Stimulated activated CD4-positive, alpha-beta T cell treated with anti-CD3 and anti-CD28 coated beads, Interleukin-15, amount 100 ng/mL, for 48 hours (primary cell): ENCODE measurements at places on chromosomes 2 and 18.

DNA sequence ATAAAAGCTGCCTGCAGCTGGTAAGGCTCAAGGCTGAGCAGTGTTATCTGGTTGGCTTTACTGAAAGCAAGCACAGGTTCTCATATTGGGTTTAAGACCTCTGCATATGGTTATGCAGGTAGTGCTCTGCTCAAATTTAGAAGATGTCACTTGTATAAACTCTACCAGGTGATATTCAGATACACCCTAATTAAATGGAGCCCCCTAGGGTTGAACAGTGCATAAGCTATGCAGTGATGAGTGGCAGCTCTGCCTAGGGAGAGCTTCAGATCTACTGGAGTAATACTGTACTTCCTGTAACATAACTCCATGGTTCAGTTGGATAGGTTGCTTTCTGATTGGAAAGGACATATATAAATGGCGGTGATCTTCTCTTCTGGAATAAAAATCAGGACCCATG, 222.7 kb downstream of the CYRIA start:
- DNase-seq: no peak

- DNase-seq: no peak
These were observed 98.6 kb upstream of the FANCL start for GRCh38 chr2:58339548-58340243.

GRCh38 chr2:71798266-71799012, 345.1 kb downstream of the DYSF start:
- no peak for DNase-seq

GRCh38 chr2:100818003-100818605, 1.8 kb upstream of the NPAS2 start:
- no peak for DNase-seq

DNA sequence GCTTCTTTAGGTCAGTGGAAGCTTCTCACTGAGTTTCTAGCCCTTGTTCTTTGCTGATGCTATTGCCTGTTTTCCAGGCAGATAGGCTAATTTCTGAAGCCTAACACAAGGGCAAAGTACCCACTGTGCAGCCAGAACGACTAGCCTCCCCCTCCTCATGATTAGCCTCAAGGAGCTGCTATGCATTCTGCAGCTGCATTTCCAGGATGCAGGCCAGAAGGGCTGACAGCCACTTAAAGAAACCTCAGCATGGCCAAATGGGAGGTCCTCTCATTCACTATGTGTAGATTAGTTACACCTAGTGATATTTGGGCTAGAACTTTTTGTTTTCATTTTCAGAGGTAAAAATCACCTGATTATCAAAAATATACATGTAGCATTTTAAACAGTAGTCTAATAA, 216.0 kb downstream of the RAD51AP2 start:
- DNase-seq: no peak

GRCh38 chr2:74540291-74540690, 10.6 kb downstream of the HTRA2 start:
- no peak for DNase-seq

DNA sequence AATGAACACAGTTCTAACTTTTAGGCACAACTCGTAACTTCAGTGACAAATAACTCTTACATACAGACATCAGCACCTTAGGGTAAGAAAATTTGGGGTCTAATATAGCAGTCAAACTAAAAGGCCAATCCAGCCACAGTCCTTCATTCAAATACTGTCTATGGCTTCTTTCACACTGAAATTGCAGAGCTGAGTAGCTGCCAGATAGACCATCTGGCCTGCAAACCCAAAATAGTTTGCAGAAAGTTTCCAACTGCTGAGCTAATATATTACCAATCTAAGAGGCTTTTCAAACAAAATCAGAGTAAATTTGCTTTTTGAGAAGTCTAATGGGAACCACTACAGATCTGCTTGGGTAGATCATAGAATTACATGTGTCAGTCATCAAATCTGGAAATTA, 183.4 kb downstream of the GALR1 start:
- DNase-seq: no peak

DNA sequence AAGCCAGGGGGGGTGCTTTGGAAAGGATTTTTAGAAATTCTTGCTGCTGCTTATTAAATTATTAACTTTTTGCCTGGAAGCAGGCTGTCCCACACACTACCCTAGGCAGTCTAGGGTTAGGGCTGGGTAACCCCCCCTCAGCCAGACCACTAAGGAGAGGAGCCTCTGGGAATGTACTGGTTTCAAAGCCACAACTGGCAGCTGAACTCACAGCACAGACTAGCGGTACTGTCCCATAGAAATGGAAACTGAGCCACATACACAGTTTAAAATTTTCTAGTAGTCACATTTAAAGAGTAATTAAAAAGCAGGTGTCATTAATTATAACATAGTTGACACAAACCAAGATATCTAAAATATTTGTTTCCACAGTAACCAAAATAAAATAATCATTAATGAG, 50.1 kb downstream of the SPRED2 start:
- no peak for DNase-seq

GRCh38 chr18:25832001-25832604, 258.3 kb downstream of the SS18 start:
- peak; percentile 3 for DNase-seq
